Spinal cord (tissue), 10 donors: ENCODE measurements at places on chromosomes 11 and 22. TPM values are rescaled to one million over a fixed set of nuclear protein-coding genes. Genes with fewer than 3 reads are reported as not detected.

The SYCE3 gene
- not detected for total RNA-seq

The ACR gene
- total RNA-seq, result not detected

The FBLN1 gene
- total RNA-seq, result 260 TPM

The DBX1 gene
- not detected for total RNA-seq

The OR5B21 gene
- total RNA-seq, result not detected

DNA sequence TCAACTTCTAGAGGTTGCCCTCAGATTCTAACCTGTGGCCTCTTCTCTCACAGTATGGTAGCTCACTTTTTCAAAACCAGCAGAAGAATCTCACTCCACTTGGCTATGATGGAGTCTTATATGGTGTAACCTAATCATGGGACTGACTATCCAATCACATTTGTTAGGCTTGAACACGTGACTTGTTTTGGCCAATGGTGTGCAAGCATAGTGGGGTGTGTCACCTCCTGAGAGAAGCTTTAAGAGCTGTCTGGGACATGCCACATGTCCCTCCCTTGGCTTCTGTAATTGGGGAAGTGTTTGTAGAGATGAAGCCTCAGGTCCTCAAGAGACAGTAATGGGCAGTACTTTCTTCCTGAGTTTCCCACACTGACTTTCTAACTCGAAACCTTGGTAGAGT is 12.8 kb upstream of the SMIM38 start:
- no peaks in the 10 kb centered on the region for H3K4me1 ChIP-seq
- H3K27me3 ChIP-seq, result no peaks in the 10 kb centered on the region

- DNase-seq, result no peak
- no peak overlapping the region for H3K27ac ChIP-seq
- no peaks in the 10 kb centered on the region for H3K36me3 ChIP-seq
Measured at GRCh38 chr11:111362887-111363411, 16.1 kb downstream of the POU2AF1 start.

- peaks cover 9% of the 10 kb centered on the region for H3K36me3 ChIP-seq
- H3K4me1 ChIP-seq, result peaks cover 5% of the 10 kb centered on the region
- H3K27me3 ChIP-seq, result no peaks in the 10 kb centered on the region
- no peak for DNase-seq
- H3K27ac ChIP-seq, result no peak overlapping the region
- peak overlapping the region; percentile 70 for H3K4me3 ChIP-seq
Measured at GRCh38 chr22:30970356-30970746, 1.3 kb downstream of the TUG1 start.

GRCh38 chr22:38289583-38290082 is 16.8 kb upstream of the TMEM184B start:
- peaks cover 9% of the 10 kb centered on the region for H3K4me1 ChIP-seq
- no peaks in the 10 kb centered on the region for H3K27me3 ChIP-seq
- DNase-seq, result no peak
- peaks cover 80% of the 10 kb centered on the region for H3K36me3 ChIP-seq
- H3K4me3 ChIP-seq, result no peak overlapping the region

DNA sequence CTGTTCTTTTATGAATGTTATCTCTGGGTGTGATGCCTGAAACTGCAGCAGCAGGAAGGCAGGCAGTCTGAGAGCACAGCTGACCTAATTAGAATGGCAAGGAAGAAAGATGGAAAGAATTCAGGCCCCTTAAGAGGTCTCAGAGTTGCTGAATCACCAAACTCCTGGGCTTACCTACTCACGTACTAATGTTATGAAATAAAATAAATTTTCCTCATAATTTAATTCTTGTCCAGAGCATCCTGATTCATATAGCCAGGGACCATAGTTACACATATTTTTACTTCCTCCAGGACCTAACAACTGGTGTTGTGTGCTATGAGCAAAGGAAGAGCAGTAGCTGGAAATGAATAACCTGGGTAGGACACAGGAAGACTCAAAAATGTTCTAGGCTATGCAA is 41.9 kb downstream of the SNX19 start:
- H3K4me3 ChIP-seq, result no peak overlapping the region
- H3K4me1 ChIP-seq, result no peaks in the 10 kb centered on the region
- H3K36me3 ChIP-seq, result peaks cover 21% of the 10 kb centered on the region

GRCh38 chr11:36110668-36111410 is 167.0 kb downstream of the LDLRAD3 start:
- H3K36me3 ChIP-seq, result peaks cover 7% of the 10 kb centered on the region
- peaks cover 22% of the 10 kb centered on the region for H3K4me1 ChIP-seq
- H3K27ac ChIP-seq, result peak overlapping the region; percentile 16
- no peak overlapping the region for H3K4me3 ChIP-seq
- DNase-seq, result no peak

GRCh38 chr11:32231909-32232493 is 141.1 kb downstream of the RCN1 start:
- no peak for DNase-seq
- no peaks in the 10 kb centered on the region for H3K36me3 ChIP-seq
- no peak overlapping the region for H3K27ac ChIP-seq

DNA sequence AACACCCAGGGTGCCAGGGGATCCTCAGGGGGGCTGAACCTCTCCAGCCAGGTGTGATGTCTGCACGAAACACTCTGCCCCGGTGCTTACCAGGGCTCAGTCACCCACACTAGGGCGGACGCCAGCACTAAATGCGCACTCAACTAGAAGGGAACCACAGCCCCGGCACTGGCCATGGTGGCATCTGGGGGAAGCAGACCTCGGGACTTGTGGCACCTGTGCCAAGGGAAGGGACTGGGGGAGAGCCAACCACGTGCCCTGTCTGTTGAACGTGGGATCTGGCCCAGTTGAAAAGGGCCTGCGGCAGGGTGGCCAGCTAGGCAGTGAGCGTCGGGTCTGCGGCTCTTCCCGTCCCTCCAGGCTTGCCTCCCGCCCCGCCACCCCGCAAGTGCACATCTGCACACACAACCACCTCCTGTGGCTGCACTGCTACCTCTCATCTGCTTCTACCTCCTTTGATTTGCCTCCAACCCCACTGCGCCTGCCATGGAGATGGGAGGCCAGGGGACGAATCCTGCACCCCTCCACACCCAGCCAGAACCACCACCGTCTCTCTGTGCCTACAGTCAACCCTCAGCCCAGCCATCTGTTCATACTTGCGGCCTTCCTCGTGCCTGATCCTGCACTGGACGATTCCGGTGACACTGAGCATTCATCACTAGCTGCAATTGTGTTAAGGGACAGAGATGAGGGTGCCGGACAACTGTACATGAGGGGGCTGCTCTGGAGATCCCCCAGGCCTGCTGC is 15.0 kb upstream of the MOB2 start:
- H3K27ac ChIP-seq, result no peak overlapping the region

GRCh38 chr11:57900320-57900719 is 123.4 kb upstream of the OR9Q1 start:
- H3K4me1 ChIP-seq, result no peaks in the 10 kb centered on the region
- H3K27me3 ChIP-seq, result no peaks in the 10 kb centered on the region
- no peak overlapping the region for H3K4me3 ChIP-seq
- no peak for DNase-seq
- H3K36me3 ChIP-seq, result no peaks in the 10 kb centered on the region

GRCh38 chr11:113664069-113664980 is 41.8 kb downstream of the TMPRSS5 start:
- H3K27ac ChIP-seq, result no peak overlapping the region
- H3K4me3 ChIP-seq, result no peak overlapping the region
- H3K27me3 ChIP-seq, result no peaks in the 10 kb centered on the region
- H3K4me1 ChIP-seq, result no peaks in the 10 kb centered on the region
- DNase-seq, result no peak

DNA sequence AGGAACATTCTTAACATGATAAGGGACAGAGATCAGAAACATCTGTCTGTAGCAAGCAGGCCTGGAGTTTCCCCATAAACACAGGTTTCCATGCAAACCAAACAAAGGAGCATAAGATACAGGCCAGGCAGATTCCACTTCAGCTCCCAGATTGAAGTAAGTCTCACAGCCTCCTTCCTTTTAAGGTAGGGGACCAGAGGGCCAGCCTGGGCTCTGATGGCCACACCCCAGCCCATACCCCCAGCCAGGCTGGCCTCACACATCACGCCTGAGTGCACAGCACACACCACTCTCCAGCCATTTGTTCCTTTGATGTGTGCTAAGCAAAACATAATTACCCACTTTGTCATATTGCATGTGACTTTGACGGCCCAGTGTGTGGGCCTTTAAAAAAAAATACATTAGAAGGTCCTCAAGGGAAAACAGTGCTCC is 518.7 kb downstream of the NTM start:
- DNase-seq, result no peak
- no peak overlapping the region for H3K4me3 ChIP-seq
- peaks cover 28% of the 10 kb centered on the region for H3K4me1 ChIP-seq
- H3K27me3 ChIP-seq, result no peaks in the 10 kb centered on the region

- H3K4me3 ChIP-seq, result no peak overlapping the region
- peaks cover 14% of the 10 kb centered on the region for H3K27me3 ChIP-seq
- no peak overlapping the region for H3K27ac ChIP-seq
- no peak for DNase-seq
Measured at GRCh38 chr11:1870721-1871466, 18.0 kb downstream of the LSP1 start.
